GM23338 (cell line): ENCODE measurements at places on chromosomes 16 and 17.

DNA sequence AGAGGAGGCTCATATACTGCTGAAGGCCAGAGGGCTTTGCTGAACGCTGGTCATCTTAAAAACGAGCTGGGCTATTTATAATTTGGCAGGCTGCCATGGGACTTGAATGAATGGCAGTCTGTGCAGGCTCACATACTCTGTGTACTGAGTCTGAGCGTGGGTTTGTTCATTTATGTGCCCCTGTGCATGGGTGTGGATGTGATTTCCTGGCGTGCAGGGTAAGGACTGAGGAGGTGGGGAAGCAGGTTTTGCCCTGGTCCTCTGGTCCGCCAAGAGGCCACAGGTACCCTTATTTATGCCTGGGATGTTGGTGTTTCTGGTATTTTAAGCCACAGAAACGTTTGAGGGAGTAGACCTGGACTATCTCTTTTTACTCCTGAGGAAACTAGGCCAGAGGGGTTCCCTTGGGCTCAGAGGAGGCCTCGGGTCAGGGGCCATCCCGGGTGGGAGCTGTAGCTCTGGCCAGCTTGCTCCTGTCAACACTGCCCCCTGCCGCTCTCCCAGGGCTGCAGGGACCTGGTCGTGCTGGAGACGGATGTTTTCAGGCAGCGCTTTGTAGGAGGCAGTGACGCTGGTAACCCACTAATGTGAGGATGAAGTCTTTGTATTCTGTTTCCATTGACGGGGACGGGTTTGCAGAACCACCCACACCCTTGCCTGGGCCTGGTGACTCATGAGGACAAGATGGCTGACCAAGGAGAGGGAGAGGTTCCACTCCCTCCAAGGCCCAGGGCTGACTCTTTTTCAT, 184.4 kb downstream of the MSI2 start:
- DNase-seq: peak; percentile 81

- no peak for DNase-seq
These were observed 92.9 kb downstream of the C16orf78 start for GRCh38 chr16:49466529-49466831.

DNA sequence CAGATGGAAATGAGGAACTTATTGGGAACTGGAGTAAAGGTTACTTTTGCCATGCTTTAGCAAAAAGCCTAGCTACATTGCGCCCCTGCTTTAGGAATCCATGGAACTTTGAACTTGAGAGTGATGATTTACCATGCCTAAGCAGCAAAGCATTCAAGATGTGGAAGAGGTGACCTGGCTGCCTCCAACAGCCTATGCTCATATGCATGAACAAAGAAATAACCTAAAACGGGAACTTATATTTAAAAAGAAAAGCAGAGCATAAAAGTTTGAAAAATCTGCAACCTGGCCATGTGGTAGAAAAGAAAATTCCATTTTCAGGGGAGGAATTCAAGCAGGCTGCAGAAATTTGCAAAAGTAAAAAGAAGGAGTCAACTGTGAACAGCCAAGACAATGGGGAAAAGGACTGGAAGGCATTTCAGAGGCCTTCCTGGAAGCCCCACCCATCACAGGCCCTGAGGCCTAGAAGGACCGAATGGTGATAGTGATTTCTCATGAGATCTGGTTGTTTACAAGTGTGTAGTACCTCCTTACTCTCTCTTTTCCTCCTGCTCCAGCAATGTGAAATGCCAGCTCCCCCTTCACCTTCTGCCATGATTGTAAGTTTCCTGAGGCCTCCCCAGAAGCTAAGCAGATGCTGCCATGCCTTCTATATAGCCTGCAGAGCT, 48.7 kb downstream of the MRPS23 start:
- DNase-seq: no peak

GRCh38 chr17:42817866-42818265, 6.2 kb downstream of the BECN1 start:
- no peak for DNase-seq

GRCh38 chr17:3890082-3890877, 2.6 kb downstream of the CAMKK1 start:
- DNase-seq: no peak

DNA sequence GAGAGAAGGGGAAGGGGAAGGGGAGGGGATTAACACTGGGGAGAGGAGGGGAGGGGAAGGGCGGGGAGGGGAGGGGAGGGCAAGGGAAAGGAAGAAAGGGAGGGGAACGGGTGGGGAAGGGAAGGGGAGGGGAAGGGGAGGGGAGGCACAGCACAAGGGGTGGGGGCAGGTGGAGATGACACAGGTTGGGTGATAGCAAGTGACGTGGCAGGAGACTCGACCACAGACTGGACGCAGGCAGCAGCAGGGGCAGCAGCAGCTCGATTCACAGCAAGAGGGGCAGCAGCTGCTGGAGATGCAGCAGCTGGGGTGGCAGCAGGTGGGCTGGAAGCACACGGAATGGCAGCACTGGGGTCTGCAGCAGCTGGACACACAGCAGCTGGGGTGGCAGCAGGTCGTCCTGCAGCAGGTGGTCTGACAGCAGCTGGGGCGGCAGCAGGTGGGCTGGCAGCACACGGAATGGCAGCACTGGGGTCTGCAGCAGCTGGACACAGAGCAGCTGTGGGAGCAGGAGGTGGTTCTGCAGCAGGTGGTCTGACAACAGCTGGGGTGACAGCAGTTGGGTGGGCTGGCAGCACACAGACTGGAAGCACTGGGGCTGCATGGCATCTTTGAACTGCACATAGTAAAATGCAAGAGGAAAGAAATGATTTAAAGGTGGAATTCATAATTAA, at the start of gene KRTAP4-16:
TSS of gene KRTAP4-16 (minus strand) at position 624 of the 674 bp plus-strand sequence. CDS start at position 624, 0 bp downstream.
- DNase-seq: peak; percentile 3

GRCh38 chr17:75262112-75262606, 480 bp downstream of the MRPS7 start:
- peak; percentile 59 for DNase-seq

DNA sequence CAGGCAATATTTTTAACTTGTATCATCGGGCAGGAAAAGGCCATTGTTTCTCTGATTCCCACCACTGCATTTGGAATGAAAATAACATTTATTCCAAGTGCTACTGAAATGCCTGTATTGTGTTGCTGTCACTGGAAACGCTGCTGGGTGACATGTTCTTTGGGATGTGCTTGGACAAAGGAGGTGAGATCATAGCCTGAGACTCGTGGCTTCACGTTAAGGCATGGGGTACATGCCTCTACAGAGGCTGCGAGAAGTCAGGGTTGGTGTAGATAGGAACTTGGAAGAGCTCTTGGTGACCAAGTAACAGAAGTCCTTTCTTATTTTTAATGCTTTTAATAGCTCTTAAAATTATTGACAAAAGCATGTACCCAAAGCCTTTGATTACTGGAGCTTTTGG, 58.8 kb upstream of the MAF start:
- no peak for DNase-seq

- no peak for DNase-seq
These were observed 411.8 kb upstream of the SALL1 start for GRCh38 chr16:51562891-51563290.

- DNase-seq: no peak
These were observed 43.4 kb upstream of the PRSS54 start for GRCh38 chr16:58338205-58338604.

DNA sequence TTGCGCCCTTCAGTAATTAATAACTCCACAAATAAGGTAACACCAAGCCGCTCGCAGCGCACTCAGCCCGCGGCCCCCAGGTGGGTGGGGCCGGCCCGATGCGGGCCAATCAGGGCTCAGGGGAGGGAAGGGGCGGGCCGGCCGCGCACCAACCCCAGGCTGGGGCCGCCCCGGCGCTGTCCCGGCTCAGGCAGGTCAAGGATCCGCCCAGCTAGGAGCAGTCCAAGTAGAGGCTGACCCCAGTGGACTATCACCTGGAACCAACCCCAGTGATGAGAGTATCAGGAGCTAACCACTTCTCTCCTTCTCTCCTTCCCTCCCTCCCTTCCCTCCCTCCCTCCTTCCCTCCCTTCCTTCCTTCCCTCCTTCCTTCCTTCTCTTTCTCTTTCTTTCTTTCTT, 110.8 kb downstream of the C16orf78 start:
- DNase-seq: peak; percentile 87

DNA sequence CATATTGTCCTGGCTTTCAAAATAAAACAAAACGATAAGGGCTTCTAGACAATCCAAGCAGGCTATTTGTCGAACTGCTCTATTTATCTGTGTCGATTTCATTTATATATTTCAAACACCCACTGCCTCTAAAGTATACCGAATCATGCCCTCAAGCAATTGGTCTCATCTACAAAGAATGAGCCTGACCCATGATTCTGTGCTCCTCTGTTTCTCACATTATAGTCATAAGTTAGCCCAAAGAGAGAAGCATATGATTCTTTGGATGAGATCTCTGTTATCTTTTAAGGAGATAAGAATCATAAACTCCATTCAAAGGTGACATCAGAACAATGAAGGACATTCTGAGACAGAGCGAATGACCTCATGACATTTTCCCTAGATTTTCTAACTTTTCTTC, 191.1 kb downstream of the MAP2K6 start:
- no peak for DNase-seq

DNA sequence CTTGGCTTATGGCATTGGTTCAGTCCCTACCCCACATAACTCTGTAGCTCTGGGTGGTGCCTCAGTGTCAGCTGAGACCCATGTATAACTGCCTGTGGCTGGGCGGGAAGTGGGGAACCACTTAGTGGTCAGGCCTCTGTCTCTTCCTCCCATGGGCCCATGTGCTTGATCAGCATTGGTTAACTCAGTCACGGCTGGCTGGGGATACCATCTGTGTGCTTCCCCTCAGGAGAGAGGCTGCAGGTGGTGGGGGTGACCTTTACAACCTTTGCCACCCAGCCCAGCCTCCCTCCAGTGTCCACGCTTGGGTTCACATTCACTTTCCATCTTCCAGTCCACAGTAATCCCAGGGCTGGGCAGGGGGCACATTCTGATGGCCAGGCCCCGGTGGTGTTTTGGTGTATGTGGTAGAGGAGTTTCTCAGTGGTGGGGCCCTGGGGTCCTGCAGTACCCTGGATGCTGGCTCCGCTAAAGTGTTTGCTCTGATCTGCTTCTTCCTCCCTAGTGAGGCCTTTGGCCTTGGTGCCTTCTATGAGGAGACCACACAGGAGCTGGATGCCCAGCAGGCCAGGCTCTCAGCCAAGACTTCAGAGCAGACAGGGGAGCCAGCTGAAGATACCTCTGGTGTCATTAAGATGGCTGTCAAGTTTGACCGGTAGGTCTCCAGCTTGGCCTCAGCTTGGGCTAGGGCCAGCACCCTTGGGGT, 10.2 kb upstream of the NFATC3 start:
- DNase-seq: no peak

- no peak for DNase-seq
These were observed 17.0 kb downstream of the HS3ST3A1 start for GRCh38 chr17:13584701-13585080.

GRCh38 chr17:48131216-48131824, 23.8 kb downstream of the SNX11 start:
- DNase-seq: peak; percentile 96

DNA sequence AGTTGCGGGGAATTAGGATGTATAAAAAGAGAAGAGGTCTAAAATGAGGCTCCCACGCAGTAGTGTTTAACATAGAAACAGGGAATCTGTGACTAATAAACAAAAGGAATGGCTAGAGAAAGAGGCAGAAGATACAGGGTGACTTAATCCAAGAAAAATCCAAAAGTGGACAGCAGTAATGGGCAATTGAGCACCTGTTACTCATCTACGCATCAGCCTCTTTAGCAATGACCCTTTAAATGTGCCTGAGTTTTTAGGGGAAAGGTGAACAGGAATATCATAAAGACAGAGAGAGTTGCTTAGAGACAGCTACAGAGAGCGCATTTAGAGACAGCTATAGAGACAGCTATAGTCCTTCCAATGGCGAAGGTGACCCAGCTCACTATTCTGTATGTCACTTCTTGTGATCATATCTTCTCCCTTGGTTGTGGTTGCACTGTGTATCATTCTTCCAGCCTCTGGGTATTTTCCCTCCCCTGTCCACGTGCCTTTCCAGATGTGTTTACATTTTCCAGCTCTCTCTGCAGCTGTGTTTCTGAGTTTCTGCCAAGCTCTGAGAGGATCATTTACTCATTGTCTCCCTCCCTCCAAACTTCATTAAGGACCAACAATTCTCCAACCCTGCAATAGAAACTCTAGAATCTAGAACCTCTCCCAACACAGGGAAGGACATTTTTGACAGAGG, 61.5 kb downstream of the MYOCD start:
- DNase-seq: no peak

DNA sequence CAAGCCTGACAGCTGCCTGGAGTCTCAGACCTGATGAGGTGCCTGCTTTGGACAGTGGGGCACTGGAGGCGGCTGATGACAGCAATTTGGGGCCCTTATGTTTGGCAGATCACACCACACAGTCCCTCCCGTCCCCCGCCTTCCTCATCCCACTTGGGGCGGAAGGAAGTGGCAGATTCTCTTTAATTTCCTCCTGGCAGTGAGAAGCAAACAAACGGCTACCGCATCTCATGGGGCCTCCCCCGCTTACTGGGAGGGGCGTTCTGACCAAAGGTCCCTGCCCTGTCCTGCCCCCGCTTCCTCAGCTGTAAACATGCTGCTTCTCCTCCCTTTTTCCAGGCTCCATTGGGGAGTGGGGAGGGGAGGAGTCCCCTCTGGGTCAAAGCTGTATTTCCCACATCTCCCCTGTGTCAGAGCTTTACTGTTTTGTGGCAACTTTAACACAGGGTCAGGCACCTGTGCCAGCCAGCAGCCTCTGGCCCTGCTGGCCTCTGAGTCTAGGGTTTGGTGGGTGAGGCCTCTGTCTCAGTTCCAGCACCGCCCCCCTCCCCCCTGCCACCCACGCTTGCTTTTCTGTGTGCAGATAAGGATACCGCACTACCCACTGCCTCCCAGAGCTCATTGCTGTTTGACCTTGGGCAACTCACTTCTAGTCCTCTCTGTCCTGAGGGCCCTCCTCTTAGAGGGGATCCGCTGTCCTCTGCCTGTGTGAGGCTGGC, 5.4 kb upstream of the NFATC3 start:
- no peak for DNase-seq

DNA sequence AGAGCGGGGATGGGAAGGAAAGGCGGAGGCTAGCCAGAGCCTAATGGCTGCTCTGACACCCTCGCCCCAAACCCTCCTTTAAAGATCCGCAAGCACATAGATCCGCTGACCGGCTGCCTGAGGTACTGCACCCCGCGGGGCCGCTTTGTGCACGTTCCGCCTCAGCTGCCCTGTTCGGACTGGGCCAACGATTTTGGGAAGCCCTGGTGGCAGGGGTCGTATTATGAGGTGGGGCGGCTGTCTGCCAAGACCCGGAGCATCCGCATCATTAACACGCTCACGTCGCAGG, 663 bp downstream of the CYB5D1 start:
- DNase-seq: peak; percentile 89
